ENCODE measurements at places on chromosomes 7 and 10. TPM values are rescaled to one million over a fixed set of nuclear protein-coding genes. Genes with fewer than 3 reads are reported as not detected.

- DNase-seq = no peak
These were observed 11.1 kb upstream of the TFEC start for GRCh38 chr7:116041615-116042014.

- no peak for DNase-seq
These were observed 63.0 kb downstream of the FAS start for GRCh38 chr10:89053555-89053954.

C10orf53 gene
- total RNA-seq = not detected

DNA sequence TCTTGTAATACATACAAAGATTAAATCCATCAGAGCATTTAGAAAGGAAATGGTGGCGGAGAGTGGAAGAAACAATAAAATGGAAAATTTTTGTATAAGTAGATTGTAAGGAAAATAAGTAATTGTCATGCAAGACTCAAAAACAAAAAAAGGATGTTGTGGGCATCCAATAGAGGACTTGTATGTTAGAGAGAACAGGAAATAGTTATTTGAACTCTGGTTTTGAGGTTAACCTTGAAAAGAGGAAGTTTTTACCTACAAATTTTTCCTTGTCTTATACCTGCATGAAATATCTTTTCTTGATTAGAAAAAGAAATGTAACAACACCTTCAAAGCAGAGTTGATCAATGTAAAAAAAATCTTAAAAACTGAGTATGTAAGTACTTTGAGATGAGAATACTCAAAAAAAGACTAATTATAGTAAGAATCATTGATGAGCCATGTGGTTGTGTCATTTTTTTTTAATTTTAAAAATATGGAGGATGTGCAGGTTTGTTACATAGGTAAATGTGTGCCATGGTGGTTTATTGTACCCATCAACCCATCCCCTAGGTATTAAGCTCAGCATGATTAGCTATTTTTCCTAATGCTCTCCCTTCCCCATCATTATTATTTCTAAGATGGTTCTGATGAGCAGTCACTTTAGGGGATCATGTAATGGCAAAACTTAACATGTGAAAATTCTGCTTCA lies 11.9 kb downstream of the TMEM106B start:
- DNase-seq = no peak

HABP2 gene
- not detected for total RNA-seq

Measured in urinary bladder (tissue), 4 donors.